T-cell (primary cell): ENCODE measurements at places on chromosomes 16 and 17.

DNA sequence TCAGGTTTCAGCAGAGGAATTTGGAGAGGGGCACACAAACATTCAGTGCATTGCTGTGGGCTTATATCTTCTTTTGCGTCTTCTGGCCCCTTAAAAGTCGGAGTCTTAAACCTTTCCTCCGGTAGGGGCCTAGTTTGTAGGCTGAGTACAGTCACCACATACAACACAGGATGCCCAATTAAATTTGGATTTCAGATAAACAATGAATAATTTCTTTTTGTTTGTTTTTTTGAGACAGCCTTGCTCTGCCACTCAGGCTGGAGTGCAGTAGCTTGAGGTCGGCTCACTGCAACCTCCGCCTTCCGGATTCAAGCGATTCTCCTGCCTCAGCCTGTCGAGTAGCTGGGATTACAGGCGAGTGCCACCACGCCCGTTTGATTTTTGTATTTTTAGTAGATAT, 26.7 kb upstream of the ADORA2B start:
- no peak for DNase-seq

DNA sequence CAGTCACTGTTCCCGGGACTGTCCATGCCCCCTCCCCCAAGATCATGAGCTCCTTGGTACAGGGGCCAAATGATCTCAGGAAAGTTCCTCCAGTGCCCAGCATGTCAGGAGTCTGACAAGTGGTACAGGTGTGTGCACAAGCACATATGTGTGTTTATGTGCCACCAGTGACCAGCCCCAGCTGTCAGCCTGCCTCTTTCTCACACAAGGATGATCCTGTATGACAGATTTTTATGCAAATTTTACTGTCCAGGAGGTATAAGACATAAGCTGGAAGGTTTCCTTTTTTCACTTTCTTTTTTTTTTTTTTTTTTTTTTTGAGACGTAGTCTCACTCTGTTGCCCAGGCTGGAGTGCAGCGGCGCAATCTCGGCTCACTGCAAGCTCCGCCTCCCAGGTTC, 31.4 kb upstream of the GFOD2 start:
- no peak for DNase-seq

DNA sequence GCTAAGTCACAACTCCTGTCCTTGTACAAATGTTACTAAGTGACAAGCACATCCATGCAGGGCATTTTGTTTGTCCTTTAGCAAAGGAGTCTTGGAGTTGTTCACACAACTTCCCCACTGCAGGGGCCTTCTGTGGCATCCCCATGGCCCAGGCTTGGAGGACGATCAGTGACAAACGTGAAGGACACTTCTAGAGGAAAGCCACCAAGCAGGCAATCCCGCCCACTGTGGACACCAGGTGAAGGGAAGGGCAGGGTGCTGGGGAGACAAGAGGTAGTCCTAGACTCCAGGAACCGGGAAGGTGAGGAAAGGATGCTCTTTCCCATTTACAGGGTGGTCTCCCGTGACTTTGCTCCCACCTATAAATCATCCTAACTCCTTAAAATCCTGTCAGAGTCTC, 4.1 kb downstream of the WDR45B start:
- DNase-seq: no peak

DNA sequence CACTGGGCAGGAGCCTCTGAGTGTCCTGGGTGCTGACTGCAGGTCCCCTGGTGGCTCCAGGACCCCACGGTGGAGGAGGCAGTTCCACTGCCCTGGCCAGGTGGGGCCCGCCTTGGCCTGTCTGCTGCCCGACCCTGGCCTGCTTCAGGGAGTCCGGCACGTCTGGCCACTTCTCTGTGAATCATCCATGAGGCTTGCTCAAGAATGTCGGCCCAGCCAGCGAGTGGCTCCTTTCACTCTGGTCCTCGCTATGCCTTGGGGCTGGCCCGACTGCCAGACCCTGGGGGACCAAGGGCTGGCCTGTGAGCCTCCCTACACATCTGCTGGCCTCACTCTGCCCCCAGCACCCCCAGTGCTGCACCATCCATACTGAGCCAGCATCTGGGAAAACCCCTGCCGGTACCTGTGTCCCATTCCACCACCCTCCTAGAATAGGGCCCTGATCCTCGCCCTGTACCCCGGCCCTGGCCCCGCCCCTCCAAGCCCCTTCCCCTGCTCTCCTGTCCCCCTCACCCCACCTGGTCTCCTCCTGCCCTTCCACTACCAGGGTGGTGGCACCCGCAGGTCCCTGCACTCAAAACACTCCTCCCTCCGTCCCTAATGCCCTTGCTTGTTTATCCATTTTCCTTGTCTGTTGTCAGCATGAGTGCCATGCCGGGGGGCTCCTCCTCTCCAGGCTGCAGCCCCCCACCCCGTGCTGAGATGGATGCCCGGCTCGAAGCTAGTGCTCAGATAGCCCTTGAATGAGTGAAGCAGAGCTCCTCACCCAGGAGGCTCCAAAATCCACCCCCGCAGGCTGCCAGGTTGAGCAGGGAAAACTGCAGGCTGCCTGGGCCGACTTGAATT, 35.5 kb downstream of the ADCY7 start:
- no peak for DNase-seq

GRCh38 chr17:6471531-6472465, 27.5 kb downstream of the PIMREG start:
- no peak for DNase-seq

DNA sequence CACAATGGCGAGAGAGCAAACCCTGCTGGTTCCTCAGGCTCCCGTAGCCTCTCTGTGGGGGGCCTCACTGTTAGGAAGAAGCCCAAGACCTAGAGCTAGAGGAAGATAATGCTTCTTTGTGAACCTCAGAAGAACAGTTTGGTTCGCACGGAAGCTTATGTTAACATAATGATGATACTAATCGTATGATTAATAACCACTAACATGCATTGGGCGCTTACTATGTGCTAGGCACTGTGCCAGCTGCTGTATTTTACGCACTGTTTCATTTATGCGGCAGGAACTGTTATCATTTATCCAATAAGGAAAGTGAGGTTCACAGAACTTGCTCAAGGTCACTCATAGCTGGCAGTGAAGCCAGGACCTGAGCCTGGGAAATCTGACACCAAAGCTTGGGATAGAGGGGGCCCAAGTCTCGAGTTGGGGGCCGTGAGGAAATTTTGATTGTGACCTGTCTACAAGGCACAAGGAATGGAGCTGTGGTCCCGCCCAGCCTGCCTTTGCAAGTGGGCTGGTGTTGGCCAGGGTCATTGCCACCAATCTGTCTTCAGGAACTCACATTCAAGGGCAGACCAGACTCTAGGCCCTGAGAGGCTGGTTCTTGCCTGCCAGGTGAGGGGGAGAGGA, 6.8 kb downstream of the PRCD start:
- DNase-seq: no peak

DNA sequence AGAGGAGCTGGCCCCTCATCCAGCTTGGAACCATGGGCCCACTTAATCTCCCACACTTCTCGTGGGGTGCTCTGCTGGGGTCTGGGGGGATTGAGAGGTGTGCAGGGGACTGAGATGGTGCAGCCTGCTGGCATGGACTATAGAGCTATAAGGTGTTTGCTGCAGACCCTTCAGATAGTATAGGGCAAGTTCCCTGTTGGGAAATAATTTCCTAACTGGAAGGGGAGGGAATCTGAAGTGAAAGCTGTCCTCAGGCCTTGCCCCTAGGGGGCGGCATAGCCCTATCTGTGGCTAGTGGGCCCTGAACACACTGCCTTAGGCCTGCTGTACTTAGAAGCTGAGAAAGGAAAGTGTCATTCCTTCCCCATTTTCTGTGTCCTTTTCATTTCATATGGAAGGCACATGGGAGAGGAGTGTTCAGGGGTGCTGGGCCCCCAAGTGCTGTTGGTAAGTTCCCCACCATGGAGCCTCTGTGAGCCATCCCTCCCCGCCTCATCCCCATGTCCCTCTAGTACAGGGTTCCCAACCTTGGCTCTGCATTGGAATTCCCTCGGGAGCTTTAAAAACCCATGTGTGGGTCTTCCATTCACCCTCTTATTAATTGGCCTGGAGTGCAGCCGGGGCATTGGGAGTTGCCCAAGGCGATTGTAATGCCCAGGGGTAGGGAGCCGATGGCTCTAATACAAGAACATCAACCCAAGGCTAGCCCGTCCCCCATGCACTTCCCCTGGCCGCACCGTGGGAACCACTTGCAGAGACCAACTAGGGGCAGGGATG, 19.7 kb downstream of the GOSR2 start:
- DNase-seq: peak; percentile 34

DNA sequence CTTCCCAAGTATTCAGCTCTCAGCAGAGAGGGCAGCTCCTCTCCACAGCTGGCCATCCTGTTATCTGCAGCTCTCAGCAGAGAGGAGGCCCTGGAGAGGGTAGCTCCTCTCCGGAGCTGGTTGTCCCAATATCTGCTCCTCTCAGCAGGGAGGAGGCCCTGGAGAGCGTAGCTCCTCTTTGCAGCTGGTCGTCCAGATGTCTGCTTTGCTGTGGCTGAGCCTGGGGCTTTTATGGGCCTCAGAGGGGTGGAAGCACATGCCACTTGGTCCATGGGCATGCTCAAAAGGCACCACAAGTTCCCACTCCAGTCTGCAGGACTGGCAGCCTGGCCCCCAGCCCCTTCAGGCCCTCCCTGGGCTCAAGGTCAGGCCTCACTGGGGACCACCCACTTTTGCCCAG, 314.3 kb downstream of the KCNJ2 start:
- DNase-seq: no peak

DNA sequence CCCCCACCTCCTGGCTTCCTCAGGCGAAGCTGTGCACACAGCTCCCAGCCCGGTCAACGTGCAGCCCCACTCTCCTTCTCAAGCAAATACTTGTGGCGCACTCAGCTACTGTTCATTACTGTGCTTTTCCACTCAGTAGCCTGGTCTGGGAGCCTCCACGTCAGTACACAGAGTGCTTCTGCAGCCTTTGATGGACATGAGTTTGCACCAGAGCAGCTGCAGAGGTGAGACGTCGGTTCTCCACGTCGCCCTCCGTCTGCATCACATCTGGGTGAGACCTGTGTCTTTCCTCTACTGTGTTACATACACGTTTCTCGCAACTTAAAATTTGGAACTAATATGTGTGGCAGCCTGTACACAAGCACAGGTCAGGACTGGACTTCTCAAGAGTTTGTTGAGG, 334.3 kb downstream of the C16orf95 start:
- DNase-seq: no peak

- no peak for DNase-seq
Measured at GRCh38 chr16:22653876-22654275, 143.2 kb downstream of the NPIPB5 start.

GRCh38 chr17:63356337-63356757, 89.8 kb downstream of the CYB561 start:
- no peak for DNase-seq

GRCh38 chr16:70380248-70380918, 33.7 kb downstream of the DDX19A start:
- DNase-seq: peak; percentile 52

- peak; percentile 43 for DNase-seq
Measured at GRCh38 chr16:31202414-31203375, at the start of gene PYCARD. PYCARD (minus strand) TSS chr16:31202760; CDS start chr16:31202690, 70 bp downstream.

GRCh38 chr17:53353919-53354351, 468.8 kb upstream of the KIF2B start:
- DNase-seq: no peak

GRCh38 chr17:7767405-7768021, 50.0 kb downstream of the DNAH2 start:
- DNase-seq: no peak

- DNase-seq: no peak
Measured at GRCh38 chr16:2858245-2859025, 465 bp upstream of the PRSS22 start.

GRCh38 chr17:61414141-61414935, 14.7 kb downstream of the TBX2 start:
- no peak for DNase-seq

DNA sequence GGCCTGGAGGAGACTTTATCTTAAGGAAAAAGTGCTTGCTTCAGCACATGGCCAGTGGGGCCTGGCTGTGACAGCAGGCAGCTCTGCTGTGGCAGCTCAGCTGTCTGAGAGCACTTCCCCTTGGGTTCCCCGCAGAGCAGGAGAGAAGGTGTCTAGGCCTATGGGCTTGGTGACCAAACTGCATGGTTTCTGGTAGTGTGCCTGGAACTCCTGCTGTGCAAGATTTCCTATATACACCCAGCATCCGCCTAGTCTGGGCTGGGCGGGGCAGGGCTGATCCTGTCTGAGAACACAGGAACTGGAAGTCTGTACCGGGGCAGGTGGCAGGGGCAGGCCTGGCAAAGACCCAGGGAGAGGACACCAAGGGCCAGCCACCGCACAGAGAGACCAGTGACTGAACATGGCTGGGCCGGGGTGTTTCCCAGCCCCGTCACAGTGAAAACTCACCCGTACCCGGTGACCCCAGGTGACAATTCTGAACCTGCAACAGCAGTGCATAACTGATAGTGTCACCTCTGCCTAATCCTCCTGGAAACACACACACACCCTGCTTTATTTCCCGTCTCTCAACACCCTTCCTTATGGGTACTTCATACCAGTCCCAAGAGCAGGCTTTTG, 39.3 kb downstream of the CHD9 start:
- DNase-seq: no peak

GRCh38 chr16:1019231-1020090, 37.9 kb downstream of the SOX8 start:
- no peak for DNase-seq

GRCh38 chr17:80439499-80439898, 24.5 kb downstream of the ENDOV start:
- DNase-seq: no peak

DNA sequence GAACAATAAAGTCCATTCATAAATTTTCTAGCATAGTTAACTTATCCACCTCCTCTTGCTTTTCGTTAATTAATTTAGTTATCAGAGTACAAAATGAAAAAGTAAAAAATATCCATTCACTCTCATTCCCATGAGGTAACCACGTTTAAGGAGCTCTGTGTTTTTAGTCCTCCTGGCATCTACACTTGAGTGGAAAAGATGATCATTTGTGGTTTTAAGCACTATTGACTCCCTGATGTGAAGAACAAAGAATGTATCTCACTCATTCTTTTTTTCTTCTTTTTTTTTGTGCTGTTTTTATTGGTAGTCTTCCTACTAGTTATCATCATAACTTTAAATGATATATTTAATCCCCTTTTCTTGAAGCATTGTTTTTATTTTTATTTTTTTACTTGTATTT, 26.1 kb downstream of the QPRT start:
- DNase-seq: no peak
